Renal cortical epithelial cell (primary cell): ENCODE measurements at places on chromosomes 5 and 9. TPM values are rescaled to one million over a fixed set of nuclear protein-coding genes. Genes with fewer than 3 reads are reported as not detected.

Gene SAPCD2
- total RNA-seq, result 0.99 and 12.0 TPM in 2 replicates

DNA sequence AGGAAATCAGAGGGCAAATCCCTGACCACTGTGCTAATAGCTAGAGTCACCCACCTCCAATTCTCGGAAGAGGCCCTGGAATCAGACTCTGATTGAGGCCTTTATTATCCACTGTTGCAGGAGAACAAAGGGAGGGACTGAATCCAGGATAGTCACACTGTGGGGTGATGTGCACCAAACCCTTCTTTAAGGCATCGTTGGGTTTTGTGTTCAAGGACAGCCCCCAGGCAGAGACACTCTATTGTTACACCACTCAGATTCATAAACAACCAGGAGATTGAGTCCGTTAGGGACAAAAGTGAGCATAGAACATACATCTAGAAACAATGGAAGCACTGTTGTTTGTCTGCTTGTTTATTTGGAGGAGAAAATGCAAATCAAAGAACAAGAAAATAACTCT lies 124.6 kb upstream of the TBCA start:
- no peak for DNase-seq

Gene TEK
- total RNA-seq, result 0.15 and 0.35 TPM in 2 replicates

Gene CA9
- 6.8 and 6.9 TPM in 2 replicates for total RNA-seq

DNA sequence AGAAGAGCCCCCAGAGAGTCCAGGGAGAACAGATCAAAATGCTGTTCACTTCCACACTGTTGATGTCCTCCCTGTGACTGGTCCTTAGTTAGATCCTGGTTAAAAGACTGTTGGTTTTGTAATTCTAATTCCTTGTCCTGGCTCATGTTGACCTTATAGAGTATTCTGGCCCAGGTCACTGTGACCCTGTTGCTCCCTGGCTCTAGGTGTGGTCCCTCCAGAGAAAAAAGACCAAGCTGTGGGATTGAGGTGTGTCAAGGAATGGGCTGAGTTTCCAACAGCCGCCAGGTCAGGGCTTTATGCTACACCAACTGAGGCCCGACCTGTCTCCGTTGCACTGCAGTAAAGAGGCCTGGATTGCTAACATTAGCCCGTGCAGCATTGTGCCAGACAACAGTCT lies 241.0 kb upstream of the MSX2 start:
- DNase-seq, result no peak
